ENCODE measurements at places on chromosomes 12 and 14.
A peak's percentile ranks its signal among the peaks of the same experiment; 100 is the strongest.

DNA sequence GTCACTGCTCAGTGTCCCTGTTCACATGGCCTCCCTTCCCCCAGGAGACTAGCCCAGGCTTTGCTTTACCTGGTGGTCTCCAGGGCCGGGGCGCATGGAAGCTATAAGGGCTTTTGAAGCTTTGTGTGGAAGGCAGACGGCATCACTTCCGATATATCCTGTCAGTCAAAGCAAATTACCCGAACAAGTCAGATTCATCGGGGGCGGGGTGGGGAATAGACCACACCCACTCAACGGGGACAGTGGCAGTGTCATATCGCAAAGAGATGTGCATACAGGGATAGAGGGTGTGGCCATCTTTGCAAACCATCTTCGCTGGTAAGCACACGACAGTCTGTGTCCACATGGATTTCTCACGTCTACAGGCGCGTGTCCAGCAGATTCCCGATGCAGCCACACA lies 127.3 kb downstream of the GLT1D1 start:
- DNase-seq, result no peak

DNA sequence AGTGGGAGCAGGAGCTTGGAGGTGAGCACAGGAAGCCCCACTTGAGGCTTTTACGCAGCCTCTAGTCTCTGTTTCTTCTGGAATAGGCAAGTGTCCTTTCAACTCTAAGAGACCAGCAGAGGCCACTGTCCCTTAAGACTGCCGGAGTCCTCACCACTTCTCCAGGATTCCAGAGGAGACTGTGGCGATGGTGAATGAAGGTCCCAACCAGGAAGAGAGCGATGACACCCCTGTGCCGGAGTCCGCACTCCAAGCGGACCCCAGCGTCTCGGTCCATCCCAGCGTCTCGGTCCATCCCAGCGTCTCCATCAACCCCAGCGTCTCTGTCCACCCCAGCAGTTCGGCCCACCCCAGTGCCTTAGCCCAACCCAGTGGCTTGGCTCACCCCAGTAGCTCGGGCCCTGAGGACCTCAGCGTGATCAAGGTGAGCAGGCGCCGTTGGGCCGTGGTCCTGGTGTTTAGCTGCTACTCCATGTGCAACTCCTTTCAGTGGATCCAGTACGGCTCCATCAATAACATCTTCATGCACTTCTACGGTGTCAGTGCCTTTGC lies 442 bp downstream of the FLVCR2 start:
- peak; percentile 21 for DNase-seq

- DNase-seq, result no peak
Observed at GRCh38 chr14:21240417-21240816, 28.8 kb downstream of the HNRNPC start.

GRCh38 chr14:93369713-93370266 lies 22.8 kb downstream of the COX8C start:
- no peak for DNase-seq

- no peak for DNase-seq
Observed at GRCh38 chr12:92629349-92630065, 73.3 kb upstream of the PLEKHG7 start.

All from NCI-H1694 treated with DMSO at 0.1 percent for 48 hours (cell line).